ENCODE measurements at places on chromosomes 2 and 18.
A peak's percentile ranks its signal among the peaks of the same experiment; 100 is the strongest.

DNA sequence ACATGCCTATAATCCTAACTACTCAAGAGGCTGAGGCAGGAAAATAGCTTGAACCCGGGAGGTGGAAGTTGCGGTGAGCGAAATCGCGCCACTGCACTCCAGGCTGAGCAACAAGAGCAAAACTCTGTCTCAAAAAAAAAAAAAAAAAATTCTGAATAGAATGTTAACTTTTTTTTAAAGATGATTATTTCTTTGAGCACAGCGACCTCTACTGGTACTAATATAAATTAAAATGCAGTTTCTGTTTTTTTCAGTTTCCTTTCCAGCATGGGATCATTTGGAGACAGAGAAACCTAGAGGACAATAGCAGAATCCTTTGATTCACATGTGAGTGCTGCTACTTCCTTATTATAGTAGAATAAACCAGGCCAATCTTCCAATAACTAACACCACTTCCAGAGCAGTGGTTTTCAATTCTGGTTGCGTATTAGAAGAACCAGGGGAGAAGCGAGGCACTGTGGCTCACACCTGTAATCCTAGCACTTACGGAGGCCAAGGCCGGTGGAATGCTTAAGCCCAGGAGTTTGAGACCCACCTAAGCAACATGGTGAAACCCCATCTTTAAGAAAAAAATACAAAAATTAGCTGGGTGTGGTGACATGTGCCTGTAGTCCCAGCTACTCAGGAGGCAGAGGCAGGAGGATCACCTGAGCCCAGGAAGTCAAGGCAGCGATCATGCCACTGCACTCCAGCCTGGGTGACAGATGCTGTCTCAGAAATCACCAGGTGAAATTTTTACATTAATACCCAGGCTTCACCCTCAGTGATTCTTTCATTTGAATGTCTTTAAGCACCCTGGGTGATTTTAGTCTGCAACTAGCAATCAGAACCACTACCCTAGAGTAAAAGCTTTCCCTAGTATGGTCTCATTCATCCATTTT is 10.1 kb downstream of the SRSF7 start:
- DNase-seq, result no peak

DNA sequence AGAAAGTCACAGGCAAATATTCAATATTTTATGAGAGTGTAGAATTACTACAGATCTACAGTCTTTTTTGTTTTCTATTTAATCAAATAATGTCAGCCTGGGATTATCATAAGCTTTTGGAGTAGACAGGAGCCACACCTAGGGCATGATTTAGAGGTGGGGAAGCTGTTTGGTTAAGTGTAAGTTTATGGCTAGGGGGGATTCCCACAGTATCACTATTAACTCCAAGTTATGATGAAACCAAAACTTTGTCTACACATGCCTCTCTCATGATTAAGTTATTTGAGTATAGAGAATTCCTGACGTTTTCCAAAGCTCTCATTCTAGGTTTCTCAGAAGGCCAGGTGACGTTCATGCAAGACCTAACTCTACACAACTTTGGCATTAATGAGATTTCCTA is 2.1 kb downstream of the SERPINB10 start:
- DNase-seq, result no peak

DNA sequence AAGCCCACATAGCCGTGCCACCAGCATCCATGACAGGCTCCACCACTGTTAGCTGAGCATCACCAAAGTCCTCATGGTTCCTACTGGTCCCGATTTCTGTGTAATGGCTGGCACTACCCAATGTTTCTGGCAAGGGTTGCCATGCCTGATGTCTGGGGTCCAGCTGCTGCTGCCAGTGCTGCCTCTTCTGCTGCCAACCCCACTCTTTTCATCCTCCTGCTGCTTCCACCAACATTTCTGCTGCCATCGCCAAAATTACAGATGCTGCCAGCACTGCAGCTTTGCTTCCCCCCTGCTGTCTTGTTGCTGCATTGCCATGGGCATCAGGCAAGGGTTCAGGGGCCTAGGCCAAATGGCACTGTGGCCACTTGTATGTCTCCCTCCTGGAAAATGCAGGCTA is 152.9 kb downstream of the LRRTM1 start:
- DNase-seq, result no peak

GRCh38 chr18:74525741-74526140 is 8.6 kb upstream of the CNDP1 start:
- DNase-seq, result no peak

GRCh38 chr2:79100285-79100684 is 12.5 kb upstream of the REG1B start:
- DNase-seq, result no peak

- no peak for DNase-seq
These were observed 272.8 kb downstream of the RND3 start for GRCh38 chr2:150214626-150215025.

DNA sequence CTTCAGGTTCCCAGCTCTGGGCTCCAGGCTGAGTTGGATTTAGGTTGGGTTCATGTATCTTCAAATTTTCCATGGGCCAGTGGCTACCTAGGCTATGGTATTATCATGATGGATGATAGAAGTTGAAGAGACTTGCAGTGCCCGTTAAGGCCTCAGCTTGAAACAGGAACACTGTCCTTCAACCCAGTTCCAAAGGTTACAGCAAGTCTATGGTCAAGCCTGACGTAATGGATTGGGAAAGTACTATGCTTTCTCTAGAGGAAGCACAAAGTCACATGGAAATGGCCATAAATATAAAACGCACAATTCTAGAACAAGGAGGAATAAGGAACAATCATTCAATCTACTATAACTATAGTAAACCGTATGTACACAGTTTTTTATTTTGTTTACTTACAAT is 593.2 kb downstream of the ZEB2 start:
- DNase-seq, result no peak

- DNase-seq, result no peak
These were observed 209.8 kb downstream of the GBX2 start for GRCh38 chr2:235958221-235958930.

- no peak for DNase-seq
These were observed 28.8 kb upstream of the TMEM177 start for GRCh38 chr2:119650206-119650605.

GRCh38 chr2:233233618-233234230 is 17.7 kb upstream of the ATG16L1 start:
- no peak for DNase-seq

GRCh38 chr2:170377500-170378207 is 199.7 kb downstream of the MYO3B start:
- no peak for DNase-seq

DNA sequence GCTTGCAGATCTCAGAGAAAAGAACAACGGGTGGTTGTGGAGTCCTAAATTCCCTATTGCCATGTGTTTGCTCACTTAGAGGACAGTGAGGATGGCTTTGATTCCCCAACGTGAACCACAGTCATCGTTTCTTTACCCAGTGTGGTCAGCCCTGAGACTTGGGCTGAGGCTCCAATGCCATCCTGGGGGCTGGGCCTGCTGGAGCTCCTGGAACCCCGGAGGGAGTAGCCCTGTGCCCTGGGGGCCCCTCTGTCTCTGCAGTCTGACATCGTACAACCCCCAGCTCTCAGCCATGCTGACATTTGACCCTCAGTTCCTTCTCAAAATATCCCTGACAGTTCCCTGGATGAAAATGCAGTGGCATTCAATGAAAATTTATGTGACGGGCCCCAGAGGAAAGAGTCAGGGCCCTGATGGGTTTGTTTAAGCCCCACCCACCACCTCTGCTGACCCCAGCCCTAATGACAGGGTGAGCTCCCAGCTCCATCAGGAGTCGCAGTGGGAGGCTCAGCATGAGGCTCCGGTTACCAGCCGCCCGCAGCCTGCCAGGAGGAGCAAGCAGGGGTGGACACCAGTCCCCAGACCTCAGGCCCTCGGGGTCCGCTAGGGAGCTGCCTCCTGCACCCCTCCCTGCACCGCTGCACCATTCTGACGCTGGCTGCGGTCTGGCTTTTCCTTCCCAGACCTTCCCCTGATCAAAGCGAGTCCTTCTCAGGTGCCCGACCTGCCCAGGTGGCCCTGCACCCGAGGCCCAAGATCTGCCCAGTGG is 120.9 kb downstream of the TWIST2 start:
- DNase-seq, result no peak

DNA sequence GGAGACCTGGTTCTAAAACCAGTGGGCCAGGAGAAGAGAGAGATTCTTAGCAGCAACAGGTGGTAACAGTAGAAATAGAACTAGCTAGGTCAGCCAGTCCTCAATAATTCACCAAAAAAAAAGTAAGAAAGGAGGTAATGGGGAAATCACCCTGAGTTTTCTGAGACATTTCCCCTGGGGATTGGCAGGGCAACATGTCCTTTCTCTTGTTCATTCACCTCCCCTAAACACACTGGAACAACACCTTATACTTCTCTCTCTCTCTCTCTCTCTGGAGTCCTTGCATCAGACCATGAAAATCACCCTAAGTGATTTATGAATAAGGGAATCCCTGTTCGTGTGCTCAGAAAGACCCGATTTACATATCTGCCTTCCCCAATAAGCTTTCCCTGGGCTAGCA is 64.8 kb downstream of the COX7A2L start:
- no peak for DNase-seq

DNA sequence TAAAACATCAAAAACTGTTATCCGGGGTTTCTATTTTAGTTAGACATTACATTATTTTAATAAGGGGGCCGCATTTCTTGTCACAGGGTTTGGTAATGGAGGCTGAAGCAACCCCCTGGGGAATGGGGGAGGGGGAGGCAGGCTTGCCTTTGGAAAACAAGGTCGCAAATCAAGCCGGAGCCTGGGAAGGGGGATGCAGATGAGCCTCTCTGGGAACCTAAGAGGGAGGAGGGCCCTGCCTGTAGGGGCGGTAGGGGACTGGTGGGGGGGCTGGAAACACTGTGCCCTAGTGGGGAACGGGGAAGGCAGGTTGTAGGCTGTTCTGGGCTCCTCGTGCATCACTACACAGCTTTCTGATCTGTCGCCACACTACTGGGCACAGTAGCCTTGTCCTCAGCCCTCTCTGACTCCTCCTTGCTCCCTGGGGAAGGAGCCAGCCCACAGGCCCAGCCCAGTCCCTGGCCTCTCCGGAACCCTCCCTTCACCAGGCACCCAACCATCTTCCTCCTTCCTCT is 170.2 kb upstream of the SMAD2 start:
- DNase-seq, result no peak

GRCh38 chr2:22854588-22854987 is 530.4 kb upstream of the KLHL29 start:
- no peak for DNase-seq

DNA sequence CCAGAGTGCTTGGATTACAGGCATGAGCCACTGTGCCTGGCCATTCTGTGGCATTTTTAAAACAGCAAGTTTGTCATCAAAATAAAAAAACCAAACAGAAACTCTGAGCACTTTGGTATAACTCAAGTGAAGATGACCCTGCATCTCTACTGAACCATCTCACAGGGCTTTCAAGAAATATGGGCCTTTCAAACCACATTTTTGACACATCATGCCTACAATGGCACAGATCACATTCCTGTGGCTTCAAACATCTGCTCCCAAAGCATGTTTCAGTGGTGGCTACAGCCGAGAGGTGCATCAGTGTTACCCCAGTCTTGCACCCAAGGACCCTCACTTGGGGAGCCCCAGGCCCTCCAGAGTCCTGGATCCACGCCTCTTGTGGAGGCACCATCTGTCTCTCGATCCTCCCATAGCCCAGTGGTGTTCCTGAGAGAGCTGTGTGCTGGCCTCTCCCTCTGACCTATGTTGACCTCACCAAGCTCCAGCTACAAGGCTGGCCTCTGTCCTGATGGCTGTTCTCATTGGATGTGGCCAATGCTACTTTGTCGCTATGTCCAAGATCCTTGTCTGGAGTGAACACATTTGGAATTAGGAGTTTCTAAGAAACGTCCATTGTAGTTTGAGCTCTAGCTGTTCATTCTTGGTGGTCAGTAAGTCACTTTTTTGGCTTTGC is 55.2 kb upstream of the RALBP1 start:
- DNase-seq, result no peak

DNA sequence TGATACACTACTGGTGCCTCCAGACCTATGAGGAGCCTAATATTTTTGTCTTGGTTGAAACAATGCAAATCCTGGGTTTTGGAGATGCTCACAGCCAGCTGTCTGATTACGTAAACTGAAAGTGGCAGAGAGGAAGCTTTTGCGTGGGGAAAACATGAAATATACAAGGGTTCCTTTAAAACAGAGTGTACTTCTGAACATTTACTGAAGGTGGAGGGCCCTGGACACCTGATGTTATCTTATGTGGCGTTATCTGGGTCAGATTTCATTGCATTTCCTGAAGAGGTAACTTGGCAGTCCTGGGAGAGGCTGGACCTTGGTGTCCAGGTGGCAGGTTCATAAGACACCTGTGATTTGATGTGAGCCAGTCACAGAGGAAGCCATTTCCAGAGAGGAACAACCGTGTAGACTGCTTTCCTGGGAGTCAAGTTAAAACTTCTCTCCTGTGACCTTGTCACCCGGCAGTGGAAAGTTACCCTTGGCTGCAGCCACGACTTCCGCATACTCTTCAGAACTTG is 105.0 kb downstream of the NEDD4L start:
- DNase-seq, result no peak

- no peak for DNase-seq
These were observed 8.2 kb upstream of the MBD2 start for GRCh38 chr18:54232485-54233227.

- DNase-seq, result peak; percentile 20
These were observed 65.1 kb downstream of the CUL3 start for GRCh38 chr2:224520064-224520463.

DNA sequence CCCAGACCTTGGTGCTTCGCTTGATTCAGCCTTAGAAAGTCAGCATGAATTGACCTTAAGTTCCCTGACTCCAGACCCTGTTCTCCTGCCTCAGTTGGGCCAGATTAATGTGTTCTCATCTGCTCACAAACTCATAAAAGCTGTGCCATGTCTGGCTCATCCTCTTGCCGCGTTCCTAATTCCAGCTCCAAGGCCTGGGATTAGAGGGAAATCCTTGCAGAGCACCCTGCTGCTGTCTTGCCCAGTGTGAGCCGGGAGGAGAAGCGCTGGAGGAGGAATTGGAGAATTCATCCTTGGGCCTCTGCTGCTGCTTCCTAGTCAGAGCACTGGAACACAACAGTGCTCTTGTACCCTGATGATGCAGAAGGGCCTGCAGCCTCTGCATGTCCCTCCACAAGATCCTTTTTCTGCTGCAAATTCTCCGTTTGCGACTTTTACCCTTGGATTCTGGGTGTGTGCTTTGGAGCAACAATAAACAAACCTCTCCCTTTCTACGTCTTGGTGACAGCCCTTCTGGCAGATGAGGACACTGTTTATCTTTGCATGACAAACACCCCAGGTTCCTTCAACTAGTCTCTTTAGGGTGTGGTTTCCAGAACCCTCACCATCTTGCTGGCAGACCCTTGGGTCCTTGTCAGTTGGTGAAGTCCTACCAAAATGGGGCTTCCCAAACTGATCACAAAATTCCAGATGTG is 46.9 kb upstream of the CNGA3 start:
- DNase-seq, result no peak

GRCh38 chr2:134284119-134284670 is 30.3 kb downstream of the MGAT5 start:
- no peak for DNase-seq

GRCh38 chr2:24855022-24855622 is 61.9 kb downstream of the CENPO start:
- no peak for DNase-seq
